Purkinje cell (primary cell): ENCODE measurements at places on chromosomes 11 and 22. TPM values are rescaled to one million over a fixed set of nuclear protein-coding genes. Genes with fewer than 3 reads are reported as not detected.

CCDC188 gene
- polyA plus RNA-seq = not detected in 2 replicates

IFITM10 gene
- polyA plus RNA-seq = 0.83 TPM in 1 of 2 replicates, not detected in the other

P2RX6 gene
- polyA plus RNA-seq = 0.42 and 0.69 TPM in 2 replicates

RCOR2 gene
- not detected in 2 replicates for polyA plus RNA-seq

DNAJB13 gene
- not detected in 2 replicates for polyA plus RNA-seq

MPZL3 gene
- 1.1 and 5.1 TPM in 2 replicates for polyA plus RNA-seq
